ENCODE measurements at places on chromosomes 4 and X.

DNA sequence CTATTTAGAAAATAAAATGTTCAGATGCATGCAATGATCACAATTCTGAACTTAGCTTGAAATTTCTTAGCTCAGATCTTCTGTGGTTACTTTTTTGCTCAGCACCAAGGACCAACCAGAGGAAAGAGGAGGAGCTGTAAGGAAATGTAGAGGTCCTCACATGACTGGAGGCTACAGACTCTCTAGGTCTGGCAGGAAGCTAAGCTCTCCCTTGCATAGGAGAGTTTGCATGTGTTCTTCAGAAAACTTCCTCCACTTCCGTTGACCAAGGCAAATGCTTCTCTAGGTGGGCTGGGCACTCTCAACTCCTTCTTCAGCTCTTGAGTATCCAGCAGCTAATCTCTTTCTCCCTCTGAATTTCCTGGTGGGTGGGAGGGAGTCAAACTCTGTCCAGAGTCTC lies 119.6 kb downstream of the BTC start:
- DNase-seq = no peak

GRCh38 chrX:72169008-72169728 lies 12.4 kb upstream of the PIN4 start:
- no peak for DNase-seq

GRCh38 chr4:185729391-185729804 lies 82.6 kb downstream of the SORBS2 start:
- no peak for DNase-seq

DNA sequence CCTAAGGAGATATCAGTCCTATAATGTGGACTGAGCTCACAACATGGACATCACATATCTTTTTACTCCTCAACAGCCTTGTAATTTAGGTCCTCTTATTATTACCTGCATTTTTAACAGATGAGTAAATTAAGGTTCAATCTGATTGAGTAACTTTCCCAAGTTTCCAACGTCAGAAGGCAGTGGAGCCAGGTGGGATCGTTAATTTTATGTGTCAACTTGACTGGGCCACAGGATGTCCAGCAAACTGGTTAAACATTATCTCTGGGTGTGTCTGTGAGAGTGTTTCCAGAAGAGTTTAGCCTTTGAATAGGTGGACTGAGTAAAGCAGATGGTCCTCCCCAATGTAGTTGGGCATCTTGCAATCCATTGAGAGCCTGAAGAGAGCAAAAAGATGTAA lies 59.0 kb upstream of the SLIT2 start:
- DNase-seq = no peak

DNA sequence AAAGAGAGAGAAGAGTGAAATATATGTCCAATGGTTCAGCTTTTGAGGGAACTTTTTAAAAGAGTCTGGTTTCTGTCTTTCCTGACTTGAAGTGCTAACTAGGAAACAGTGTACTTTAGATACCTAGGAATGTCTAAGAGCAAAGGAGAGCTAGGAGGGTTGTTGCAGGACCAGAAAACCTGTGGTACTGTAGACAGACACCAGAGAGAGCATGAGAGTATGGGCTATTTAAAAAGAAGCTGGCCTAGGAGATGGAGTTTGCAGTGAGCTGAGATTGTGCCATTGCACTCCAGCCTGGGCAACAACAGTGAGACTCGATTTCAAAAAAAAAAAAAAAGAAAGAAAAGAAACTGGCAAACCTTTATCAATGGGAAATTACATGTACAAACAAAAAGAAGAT lies 223.9 kb downstream of the FAT4 start:
- no peak for DNase-seq

DNA sequence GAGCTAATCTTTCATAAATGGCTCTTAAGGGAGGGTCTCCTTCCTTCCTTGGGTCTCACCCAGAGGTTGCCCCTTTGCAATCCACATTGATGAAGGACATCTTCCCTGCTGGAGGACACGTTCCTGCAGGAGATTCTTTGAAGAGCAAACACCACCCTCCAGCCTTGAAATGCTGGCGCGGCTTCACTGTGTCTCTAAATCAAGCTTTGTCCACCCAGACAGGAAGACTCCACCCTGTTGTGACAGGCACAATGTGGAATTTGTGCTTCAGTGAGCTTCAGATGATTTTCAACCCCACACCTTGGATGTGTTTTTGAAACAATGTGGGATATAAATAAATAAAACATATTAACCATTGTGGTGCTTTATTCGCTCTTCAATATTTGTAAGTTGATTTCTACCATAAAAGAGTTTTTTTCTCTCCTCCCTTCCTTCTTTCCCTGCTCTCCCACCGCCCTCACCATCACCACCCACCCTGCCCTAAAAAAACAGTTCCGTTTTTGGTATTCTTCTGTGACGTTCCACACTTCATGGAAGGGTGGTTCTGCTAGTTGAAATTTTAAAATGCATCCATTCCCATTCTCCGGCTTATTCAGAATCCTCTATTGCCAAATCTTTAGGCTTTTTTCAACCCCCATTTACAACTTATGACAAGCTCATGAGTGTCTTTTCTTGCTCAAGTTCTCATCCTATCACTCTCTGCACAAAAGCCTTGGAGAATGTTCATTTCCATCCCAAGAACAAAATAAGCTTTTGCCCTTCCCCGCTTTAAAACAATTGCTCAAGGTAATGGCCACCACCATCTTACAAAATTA lies 264.3 kb downstream of the RAPGEF2 start:
- DNase-seq = no peak

DNA sequence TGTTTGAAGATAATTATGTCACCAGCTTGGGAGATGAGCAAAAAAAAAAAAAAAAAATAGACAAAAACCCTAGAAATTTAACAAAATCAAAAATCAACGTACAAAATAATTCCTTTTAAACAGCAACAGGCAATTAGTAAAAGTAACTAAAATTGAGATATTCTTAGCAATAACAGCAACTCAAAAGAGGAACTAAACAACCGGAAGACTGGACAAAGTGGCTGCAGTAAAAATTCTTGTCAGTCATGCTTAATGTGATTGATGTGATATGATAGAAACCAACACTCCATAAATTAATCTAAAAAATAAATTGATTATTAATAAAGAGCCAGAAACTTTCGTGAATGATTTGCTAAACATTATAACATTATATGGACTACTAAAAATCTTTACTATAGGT lies 1534.6 kb upstream of the AGA start:
- DNase-seq = no peak

DNA sequence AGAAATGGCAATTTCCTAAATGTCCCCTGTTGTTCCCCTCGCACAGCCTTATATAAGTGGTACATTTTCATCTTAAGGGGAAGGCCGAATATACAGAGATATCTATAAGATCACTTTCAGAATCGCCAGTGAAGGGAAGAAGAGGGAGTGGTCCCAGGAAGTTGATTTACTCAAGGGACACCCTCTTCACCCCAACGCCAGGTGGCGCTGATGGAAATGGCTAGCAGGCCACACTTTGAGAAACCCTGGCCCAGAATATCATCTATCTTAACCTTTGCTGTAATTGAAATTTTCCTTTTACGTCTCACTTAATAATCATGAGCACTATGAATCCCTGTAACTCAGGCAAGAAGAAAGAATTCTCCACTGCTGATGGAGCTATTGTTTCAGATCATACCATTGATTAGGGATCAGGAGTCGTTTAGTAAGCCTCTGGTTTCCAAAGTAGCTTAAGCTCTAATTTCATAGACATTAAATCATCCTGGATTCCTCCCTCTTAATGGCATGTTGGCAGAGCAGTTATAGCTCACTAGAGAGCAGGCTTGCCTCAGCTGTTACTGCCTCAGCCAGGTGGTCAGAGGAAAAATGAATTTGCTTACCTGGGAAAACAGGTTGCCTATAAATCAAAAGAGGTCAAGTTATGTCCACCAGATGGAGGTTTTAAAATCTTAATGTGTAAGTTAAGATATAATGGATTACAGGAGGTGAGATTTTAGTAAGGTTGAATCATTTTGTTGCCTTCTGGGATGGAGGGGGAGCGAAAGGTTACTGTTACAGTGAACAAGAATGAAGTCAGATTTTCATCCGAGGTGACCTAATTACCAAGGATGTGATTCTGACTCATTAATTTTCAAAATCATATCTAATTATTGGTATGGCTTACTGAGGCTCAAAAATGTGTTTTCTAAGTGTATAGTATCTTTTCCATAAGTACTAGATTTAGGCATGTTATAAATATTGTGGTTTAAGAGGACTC lies 941.2 kb upstream of the TENM3 start:
- DNase-seq = no peak

DNA sequence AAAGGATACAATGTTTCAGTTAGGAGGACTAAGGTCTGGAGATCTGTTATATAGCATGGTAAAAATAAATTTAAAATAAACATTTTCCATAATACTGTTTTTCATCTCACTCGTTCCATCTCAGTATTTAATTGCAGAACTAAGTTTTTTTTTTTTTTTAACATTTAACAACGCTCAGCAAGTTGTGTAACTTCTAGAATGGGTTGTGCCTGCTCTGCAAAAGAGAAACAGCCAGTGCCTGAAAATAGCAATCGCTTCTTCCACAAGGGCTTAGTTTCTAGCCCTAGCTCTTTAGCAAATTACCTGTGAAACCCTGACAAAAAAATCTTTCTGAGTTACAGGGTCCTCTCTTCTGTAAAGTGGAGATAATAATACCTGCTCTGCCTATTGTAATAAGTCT lies 41.9 kb downstream of the CNGA1 start:
- DNase-seq = no peak

- no peak for DNase-seq
Observed at GRCh38 chrX:111386615-111387233, 25.3 kb downstream of the DCX start.

DNA sequence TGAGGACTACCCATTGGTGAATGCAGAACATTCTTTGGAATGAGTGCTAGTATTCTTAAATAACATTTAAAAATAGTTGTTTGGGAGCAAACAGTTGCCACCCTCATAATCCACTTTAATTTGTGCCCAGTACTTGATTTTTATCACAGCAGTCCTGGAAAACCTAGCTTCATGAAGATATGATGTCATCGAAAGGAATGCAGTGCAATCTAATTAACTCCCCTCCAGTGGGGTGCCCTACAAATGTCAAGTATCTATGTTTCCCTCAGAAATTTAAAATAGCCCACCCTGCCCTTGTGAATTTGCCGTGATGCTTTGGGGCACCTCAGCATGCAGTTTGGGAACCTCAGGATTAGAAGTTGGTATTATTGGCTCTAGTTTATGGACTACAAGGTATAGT lies 5.4 kb downstream of the RAB9A start:
- DNase-seq = no peak

- DNase-seq = no peak
Observed at GRCh38 chr4:121139533-121140222, 24.4 kb downstream of the TNIP3 start.

- no peak for DNase-seq
Observed at GRCh38 chrX:96314985-96315384, 369.7 kb upstream of the DIAPH2 start.

- DNase-seq = no peak
Observed at GRCh38 chr4:55546506-55546755, 278 bp downstream of the CLOCK start.

DNA sequence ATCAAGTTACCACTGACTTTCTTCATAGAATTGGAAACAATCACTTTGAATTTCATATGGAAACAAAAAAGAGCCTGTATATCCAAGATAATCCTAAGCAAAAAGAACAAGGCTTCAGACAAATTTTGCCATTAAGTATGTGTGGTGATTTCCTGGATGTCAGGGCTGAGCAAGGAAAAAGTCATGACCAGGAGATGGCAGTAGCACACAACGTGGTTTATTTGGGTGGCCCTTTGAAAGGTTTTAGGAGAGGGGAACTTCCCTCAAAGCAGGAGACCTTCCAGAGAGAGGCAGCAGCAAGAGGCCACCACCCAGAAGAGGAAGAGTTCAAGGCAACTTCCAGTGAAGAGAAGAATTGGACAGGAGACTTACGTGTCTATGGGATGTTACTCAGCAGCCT lies 18.1 kb upstream of the ZXDB start:
- no peak for DNase-seq

DNA sequence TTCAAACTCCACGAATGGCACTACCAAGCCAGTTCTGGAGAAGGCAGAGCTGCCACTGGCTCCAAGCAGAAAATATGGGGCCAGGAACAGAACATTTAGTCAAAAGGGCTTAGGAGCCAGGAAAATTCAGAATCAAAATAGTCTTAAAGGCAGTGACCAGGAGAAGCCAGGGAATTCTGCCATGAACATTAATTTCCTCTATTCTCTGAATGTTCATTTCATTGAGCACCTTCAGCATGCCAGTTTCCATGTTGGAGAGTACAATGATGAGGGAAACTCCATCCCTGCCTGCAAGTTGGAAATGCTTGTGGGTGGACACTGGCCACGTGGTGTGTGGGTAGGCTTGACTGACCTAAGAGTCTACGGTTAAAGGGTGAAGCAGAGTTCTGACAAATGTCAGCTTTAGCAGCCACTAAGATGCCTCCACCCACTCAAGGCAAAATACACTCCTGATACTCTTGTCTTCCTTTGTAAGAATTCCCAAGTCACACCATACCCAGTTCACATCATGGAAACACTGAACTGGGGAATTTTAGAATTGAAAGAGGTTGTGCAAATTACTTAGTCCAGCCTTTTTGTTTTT lies 190.1 kb upstream of the C1QTNF7 start:
- DNase-seq = no peak

- DNase-seq = no peak
Observed at GRCh38 chr4:53186714-53187358, 179.0 kb downstream of the SCFD2 start.

- DNase-seq = no peak
Observed at GRCh38 chrX:130758072-130758471, 144.9 kb downstream of the ENOX2 start.

GRCh38 chr4:32855622-32856021 lies 2135.5 kb downstream of the PCDH7 start:
- DNase-seq = no peak

DNA sequence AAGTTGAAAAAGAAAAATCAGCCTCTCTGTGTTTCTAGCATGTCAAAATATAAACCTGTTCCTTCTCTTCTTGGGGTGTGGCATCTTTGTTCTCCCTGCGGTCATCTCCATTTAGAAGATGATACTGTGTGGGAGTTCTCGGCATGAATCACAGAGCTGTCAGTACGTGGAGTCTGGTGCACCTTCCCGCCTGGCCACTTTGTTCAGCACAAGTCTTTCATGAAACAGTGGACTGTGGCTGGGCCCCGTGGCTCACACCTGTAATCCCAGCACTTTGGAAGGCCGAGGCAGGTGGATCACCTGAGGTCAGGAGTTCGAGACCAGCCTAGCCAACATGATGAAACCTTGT lies 166.5 kb downstream of the MAML3 start:
- no peak for DNase-seq

- no peak for DNase-seq
Observed at GRCh38 chrX:6667048-6667768, 132.3 kb upstream of the VCX3A start.

DNA sequence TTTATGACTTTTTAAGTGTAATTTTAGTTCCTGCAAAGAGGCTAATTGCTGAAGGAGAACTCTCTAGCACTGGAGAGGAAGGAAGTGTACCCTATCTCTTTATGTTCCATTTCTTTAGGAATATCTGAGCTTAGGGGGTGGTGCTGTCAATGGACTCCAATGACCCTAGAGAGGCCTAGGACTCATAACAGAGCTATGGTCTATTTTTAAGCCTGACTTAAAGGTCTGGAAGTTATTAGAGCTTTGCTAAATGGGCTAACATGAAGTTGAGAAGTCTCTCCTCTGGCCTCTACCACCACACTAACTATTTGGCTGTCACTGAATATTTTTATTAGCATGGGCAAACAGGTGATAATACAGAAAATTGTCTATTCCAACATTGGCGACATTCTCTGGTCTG lies 152.2 kb downstream of the SPATA18 start:
- DNase-seq = no peak

- DNase-seq = no peak
Observed at GRCh38 chr4:135741583-135741982, 1540.0 kb upstream of the PABPC4L start.

GRCh38 chrX:48683411-48683982 lies at the start of gene WAS:
Gene WAS (plus strand): TSS chrX:48683799. CDS start chrX:48683854, 55 bp downstream.
- no peak for DNase-seq
